ENCODE measurements at places on chromosomes 13 and 19. TPM values are rescaled to one million over a fixed set of nuclear protein-coding genes. Genes with fewer than 3 reads are reported as not detected.

- DNase-seq: no peak
Measured at GRCh38 chr13:26897706-26898550, 137.3 kb upstream of the GPR12 start.

DNA sequence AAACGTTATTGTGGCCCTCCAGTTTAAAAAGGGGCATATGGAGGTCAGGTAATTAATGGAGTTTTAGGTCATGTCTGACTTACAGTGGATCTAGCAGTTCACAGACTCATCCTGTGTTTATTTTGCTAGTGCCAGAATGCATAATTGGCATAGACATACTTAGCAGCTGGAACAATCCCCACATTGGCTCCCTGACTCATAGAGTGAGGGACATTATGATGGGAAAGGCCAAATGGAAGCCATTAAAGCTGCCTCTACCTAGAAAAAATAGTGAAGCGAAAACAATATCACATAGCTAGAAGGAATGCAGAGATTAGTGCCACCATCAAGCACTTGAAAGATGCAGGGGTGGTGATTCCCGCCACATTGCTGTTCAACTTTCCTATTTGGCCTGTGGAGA lies 610.7 kb downstream of the SLITRK5 start:
- DNase-seq: no peak

- no peak for DNase-seq
Measured at GRCh38 chr19:22523940-22524339, 101.8 kb upstream of the ZNF98 start.

GRCh38 chr13:21420706-21421105 lies 38.4 kb downstream of the ZDHHC20 start:
- DNase-seq: no peak

GRCh38 chr13:109010912-109011311 lies 381.5 kb downstream of the MYO16 start:
- no peak for DNase-seq

- no peak for DNase-seq
Measured at GRCh38 chr19:584240-585001, 5.3 kb upstream of the HCN2 start.

GRCh38 chr13:78193846-78194245 lies 275.2 kb upstream of the EDNRB start:
- DNase-seq: no peak

- no peak for DNase-seq
Measured at GRCh38 chr13:105340061-105340606, 1195.3 kb downstream of the EFNB2 start.

DNA sequence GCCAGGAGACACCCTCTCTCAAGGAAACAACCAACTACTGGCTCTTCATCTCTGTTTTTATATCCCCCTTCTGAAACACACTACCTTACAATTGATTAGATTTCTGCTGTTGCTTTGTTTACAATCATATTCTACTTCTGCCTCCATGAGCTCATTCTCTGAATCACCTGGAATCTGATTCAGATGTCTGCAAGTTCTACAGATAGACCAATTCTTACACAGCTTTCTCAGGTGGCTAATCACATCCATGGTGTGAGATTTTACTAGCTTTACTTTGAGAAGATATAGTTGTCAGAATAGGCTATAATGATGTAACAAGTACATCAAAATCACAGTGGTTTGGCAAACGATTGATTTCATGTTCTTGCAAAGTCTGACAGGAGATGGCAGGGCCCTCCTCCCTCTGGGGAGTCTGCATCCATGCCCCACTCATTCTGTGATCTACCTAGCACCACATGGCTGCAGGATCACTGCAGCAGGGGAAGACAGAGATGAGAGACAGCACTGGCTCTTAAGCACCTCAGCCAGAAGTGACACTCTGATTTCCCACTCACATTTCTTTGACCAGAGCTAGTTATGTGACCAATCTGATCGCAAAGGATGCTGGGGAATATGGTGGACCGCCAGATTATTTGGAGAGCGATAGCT lies 243.7 kb downstream of the FOXO1 start:
- no peak for DNase-seq

DNA sequence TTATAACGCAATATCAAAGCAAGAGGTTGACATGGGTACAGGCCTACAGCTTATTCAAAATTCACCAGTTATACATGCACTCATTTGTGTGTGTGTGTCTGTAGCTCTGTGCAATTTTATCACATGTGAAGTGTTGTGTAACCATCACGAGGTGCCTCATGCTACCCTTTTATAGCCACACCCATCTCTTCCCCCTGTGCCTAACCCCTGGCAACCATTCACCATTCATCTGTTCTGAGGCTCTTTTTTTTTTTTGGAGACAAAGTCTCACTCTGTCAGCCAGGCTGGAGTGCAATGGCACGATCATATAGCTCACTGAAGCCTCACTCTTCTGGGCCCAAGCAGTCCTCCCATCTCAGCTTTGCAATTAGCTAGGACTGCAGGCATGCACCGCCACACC lies 78.4 kb downstream of the DPF1 start:
- no peak for DNase-seq

GRCh38 chr13:42076309-42076713 lies 27.9 kb downstream of the DGKH start:
- no peak for DNase-seq

DNA sequence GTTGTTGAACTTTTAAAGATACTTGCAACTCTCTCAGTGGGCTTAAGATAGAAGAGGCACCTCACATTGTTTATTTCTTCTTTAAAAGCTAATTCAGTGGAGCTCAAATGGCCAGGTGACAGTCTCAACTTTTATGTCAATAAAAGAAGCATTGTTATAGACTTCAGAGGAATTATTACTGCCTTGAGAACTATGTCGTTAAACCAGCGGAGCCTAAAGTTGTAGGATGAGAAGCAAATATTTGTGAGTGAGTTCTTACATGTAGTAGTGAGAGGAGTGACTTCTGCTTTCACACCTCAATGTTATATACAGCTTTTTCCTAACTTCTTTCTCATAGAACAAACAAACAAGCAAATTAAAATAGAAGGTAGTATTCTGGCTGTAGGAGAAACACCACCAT lies 31.2 kb upstream of the DGKH start:
- DNase-seq: no peak

DNA sequence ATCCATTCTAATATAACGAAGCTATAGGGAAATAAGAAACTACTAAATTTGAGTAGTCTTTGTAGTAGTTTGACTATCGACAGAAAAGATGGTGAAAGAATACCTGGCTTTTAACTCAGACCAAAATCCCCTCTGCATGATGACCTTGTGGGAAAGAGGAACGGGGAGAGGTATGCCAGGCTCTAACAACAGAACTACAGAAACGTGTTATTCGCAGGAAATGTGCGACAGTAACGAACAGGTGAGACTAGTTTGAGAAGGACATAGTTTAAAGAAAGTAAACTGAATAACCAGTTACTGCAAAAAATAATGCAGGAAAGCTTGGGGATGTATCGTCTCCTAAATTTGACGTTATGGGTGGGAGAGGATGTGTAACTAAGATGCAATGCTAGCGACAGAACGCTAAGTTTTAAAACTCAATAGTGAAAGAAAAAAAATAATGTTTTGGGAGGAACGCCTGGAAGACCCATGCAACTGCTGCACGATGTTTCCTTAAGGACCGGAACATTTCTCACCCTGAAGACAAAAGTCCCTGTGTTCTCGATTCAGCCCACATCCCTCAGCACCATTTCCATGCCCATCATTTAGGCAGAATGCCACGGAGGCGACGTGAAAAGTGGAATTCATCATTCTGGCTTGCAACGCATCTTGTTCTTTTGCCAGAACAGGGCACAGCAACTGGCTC lies 1.6 kb upstream of the RAP2A start:
- DNase-seq: no peak

- no peak for DNase-seq
Measured at GRCh38 chr13:42215578-42216421, 56.2 kb upstream of the AKAP11 start.

GRCh38 chr13:96492766-96493165 lies 402.9 kb downstream of the HS6ST3 start:
- no peak for DNase-seq

- DNase-seq: peak; percentile 66
Measured at GRCh38 chr13:97028441-97029299, 34.4 kb upstream of the OXGR1 start.

- DNase-seq: peak; percentile 71
Measured at GRCh38 chr19:18418483-18419194, 559 bp upstream of the SSBP4 start.

DNA sequence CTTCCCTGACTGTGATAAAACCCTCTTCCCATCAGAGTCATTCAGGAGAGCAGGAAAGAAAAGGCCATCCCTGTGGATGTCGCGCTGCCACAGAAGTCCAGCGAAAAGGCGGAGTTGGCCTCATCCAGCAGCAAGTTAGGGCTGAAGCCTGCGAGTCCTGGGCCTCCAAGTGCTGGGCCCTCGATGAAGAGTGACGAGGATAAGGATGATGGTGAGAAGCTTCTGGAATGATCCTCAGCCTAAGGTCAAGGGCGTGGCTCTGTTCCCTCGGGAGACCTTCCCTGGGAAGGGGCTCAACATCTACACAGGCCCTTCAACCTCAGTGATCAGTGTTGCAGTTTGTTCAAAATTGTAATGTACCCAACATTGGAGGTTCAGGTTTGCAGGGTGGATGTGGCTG lies 22.3 kb downstream of the TEX29 start:
- DNase-seq: peak; percentile 20

DNA sequence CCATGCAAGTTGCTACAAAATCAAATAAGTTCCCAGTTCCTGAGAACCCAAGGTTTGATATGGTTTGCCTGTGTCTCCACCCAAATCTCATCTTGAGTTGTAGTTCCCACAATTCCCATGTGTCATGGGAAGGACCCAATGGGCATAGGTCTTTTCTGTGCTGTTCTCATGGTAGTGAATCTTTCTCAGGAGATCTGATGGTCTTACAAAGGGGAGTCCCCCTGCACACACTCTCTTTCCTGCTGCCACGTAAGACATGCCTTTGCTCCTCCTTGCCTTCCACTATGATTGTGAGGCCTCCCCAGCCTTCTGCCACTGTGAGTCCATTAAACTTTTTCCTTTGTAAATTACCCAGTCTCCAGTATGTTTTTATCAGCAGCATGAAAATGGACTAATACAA lies 28.5 kb upstream of the TSHZ3 start:
- no peak for DNase-seq

GRCh38 chr19:41957838-41958366 lies 1.2 kb downstream of the RABAC1 start:
- peak; percentile 74 for DNase-seq

DNA sequence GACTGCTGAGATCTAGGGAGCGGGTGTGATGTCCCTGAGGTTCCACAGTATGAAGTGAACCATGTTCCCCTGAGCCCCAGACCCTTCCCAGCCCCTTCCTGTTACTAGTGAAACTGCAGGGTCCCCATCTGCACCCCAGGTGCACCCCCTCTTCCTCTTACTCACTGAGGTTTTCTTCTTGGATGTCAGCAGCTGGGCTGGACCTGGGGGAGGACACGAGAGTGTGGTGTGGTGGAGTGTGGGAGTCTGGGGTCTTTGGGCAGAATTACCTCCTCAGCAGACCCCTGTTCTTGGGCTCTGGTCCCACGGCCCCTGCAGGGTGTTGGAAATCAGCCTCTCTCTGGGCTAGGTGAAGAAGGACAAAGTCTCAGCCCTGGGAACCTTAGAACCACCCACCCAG lies 3.3 kb upstream of the LILRA6 start:
- DNase-seq: peak; percentile 18

- no peak for DNase-seq
Measured at GRCh38 chr13:93535251-93535650, 308.6 kb downstream of the GPC6 start.

DNA sequence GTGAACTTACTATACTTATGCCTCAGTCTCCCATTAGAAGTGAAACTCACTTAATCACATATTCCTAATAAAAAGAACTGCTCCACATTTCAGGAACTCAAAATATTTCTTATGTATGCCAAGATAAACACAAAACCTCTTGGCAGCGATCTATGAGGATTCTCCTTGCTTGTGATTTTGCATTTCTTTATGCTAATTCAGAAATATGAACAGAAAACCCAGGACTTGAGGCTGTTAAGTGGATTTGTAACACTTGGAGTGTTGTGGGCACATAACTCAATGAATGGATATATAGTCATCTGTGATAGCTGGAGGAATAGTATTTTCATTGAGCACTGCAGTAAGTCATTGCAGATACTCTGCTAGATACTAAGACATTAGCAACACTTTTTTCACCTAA lies 5.6 kb upstream of the KATNAL1 start:
- DNase-seq: no peak

GRCh38 chr19:3604987-3605343 lies 1.7 kb downstream of the TBXA2R start:
- no peak for DNase-seq

- no peak for DNase-seq
Measured at GRCh38 chr13:40189426-40189825, 477.0 kb downstream of the FOXO1 start.

DNA sequence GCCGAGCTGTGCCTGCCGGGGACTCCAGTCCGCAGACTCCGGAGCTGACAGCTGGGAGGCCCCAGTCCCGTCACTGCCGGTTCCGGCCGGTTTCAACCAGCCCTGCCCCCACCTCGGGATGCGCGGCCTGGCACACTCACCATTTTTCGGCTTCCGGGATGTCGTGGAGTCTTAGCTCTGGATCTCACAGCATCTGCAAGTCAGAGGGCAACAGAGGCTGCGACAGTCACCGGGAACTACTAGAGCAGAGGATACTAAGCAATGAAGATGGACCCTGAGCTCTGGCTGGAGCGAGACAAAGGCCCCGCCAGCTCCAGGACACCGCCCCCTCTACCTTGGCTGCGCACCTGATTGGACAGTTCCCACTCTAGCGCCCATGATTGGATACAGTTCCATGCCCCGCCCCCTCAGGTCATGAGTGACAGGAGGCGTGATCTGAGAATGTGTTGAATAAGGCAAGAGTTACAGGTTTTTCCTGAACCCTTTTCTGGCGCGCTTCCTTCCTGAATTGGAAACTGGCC lies at the start of gene ZNF682:
Gene ZNF682, minus strand, starts transcription at position 303 of the 521 bp plus-strand sequence. Its CDS starts 160 bp downstream, at position 143.
- DNase-seq: peak; percentile 98

The CFD gene
- total RNA-seq: 139 TPM

The NEK5 gene
- total RNA-seq: 0.23 TPM

The ZSCAN1 gene
- total RNA-seq: 2.3 TPM

The DDX39A gene
- 55.2 TPM for total RNA-seq

The PLVAP gene
- 159 TPM for total RNA-seq

The CEACAM4 gene
- 2.4 TPM for total RNA-seq

The PINLYP gene
- total RNA-seq: 11.8 TPM

The ZNF835 gene
- 3.9 TPM for total RNA-seq

The B3GNT8 gene
- 4.6 TPM for total RNA-seq

The S1PR4 gene
- 0.89 TPM for total RNA-seq
